ENCODE measurements at places on chromosomes 16 and 17.
A peak's percentile ranks its signal among the peaks of the same experiment; 100 is the strongest.

DNA sequence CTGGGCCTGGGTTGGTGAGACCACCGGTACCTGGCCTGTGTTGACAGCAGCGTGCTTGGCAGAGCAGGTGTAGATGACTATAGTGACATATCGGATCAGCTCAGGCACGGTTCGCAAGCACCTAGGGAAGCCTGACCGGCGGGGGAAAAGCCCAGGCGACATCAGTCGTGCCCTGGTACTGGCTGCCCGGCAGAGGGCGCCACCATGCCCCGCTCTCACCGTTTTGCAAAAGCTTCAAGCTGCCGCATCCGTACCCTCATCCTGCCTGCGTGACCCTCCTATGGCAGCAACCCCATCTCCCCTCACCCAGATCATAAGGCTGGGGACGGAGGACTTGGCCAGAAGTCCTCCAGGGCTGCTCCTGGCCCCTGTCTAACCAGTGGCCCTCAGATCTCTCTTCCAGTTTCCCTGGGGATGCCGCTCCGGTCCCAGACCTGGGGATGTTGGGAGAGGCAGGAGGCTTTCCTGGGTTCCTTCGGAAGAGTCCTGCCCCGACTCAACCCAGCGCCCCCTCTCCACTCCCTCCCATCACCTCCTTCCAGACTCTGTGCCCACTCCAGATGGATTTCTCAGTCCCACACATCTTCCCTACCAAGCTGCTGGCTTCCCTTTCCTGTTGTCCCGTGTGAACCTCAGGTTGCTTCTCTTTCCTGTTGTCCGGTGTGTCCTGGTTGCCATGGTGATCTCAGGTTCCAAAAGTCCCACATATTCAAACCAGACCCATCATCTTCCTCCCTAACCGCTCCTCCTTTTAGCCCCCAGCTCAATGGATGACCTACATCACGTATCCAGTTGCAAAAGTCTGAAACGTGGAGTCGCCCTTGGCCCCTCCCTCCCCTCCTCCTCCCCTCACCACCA, 13.7 kb downstream of the ALOX12B start:
- DNase-seq: peak; percentile 97

DNA sequence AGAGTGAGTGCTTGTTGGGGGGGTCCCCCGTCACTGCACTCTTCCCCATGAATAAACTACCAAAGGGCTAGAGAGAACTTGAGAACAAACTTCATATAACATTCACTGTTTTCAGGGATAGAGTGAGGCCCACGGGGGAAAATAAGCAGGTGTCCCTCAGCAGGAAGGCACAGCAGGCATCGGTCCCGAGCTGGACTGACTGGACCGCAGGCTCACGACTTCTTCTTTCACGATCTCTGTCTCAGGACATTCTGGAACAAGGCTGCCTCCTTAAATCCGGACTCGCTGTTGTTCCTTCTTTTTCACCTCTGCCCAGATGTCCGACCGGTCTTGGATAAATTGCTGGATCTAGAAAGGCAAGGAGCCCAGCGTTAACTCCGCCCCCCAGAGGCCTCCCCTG, 14.8 kb downstream of the CCDC42 start:
- DNase-seq: no peak

DNA sequence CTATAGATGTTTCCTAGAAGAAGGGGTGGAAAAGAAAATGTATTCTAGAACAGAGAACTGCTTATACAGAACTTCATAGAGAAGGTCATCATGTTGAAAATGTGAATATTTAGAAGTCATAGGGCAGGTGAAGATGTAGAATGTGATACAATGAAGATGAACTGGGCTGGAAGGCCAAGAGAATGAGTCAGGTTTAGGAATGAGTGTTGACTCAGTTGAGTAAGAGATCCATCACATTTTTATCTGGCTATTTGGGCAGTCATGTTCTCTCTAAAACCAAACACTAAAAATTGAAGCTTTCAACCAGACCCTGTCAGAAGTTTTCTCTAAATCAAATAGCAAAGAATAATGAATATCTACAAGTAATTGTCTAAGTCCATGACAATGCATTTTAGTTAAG, 660.5 kb downstream of the KCNJ2 start:
- DNase-seq: no peak

GRCh38 chr16:31365131-31365865, 10.3 kb downstream of the ITGAX start:
- no peak for DNase-seq

- peak; percentile 26 for DNase-seq
These were observed 121.0 kb downstream of the C16orf95 start for GRCh38 chr16:87196231-87196630.

- peak; percentile 13 for DNase-seq
These were observed 22.5 kb downstream of the FBXO31 start for GRCh38 chr16:87360862-87361610.

DNA sequence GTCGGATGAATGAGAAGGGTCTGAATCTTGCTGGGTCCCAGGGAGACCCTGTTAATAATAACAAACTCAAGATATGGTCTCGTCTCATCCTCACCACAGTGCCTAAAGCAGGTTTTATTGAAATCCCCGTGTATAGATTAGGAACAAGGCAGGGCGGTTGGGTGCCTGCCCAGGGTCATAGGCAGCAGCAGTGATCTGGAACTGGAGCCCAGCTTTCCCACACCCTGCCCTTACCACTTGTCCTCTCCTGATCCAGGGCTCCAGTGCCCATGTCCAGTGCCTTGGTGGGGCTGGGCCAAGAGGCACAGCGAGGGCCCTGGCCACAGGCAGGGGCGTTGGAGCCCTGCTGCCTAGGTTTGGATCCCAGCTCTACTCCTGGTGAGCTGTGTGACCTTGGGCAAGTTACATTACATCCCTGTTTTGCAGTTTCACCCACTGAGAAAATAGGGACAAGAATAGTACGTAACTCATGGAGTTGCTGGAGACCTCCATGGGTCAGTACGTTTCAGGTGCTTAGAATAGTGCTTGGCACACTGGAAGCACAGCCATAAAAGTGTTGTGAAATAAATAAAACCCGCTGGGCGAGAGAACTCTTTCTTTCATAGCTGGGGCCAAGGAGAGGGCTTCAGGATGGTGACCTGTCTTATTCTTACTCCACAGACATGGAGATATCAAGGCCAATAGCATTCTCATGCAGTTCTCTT, 13.9 kb downstream of the SOCS3 start:
- DNase-seq: peak; percentile 29

DNA sequence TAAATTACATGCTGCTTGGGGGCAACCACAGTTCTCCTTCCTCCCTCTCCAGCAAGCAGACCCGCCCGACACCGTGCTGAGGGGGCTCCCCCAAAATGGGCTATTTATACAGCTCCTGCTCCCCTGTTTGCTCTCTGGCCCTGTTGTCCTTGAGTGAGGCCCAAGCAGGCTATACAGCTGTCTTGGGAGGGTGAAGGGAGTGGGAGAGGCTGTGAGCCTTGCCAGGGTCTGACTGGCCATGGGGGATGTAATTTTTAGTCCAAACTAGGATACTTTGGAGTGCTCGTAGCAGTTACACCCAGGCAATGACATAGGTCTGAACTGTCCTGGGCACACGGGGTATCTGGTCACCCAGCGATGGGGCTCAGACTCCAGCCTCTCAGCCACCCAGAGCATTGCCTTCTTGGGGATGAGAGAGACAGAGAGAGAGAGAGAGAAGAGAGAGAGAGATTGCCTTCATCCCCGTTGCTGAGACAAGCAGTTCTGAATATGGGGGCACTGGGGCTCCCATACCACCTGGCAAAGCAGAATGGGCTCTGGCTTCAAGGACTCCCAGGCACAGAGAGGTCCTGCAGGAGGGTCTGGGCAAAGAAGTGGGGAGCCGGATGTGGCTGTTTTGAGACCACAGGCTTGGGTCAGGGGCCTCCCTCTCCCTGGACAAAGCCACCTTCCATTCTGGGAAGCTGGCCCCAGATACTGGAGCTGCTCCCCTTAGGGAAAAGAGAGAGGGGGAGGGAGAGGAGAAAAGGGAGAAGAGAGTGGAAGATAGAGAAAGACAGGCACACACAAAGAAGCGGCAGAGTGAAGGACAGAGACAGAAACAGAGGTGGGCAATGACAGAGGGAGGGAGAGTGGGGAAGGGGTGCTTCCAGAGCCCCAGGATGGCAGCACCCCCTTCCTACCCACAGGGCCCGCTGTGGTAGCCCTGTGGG, 10.7 kb upstream of the TMEM92 start:
- DNase-seq: peak; percentile 45

DNA sequence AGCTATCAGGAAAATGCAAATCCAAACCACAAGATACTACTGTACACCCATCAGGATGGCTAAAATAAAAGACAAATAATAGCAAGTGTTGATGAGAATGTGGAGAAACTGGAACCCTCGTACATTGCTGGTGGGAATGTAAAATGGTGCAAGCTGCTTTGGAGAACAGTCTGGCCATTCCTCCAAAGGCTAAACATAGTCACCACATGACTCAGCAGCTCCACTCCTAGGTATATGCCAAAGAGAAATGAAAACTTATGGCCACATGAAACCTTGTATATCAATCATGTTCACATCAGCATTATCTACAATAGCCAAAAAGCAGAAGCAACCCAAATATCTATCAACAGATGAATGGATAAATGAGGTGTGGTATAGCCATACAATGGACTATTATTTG, 28.5 kb downstream of the VAC14 start:
- no peak for DNase-seq

DNA sequence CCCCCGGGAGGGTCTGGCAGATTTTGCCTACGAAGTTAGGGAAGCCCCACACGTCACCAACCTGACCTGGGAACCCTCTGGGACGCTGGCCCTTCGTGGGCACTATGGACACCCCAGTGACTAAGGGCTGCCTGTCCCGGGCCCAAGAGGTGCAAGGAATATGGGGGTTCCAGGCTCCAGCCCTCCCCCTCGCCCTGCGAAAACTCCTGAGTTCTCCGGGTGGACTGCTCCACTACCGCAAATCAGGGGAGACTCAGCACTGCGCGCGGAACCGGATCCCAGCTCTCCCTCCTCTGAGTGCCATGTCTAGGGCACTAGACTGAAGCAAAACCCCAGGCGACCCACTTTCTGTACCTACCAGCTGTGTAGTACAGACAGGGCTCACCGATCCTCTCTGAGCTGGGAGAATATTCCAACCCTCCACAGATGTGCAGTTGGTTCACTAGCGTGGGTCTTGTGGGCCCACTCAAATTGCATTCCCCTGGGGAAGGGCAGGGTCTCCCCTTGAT, at the start of gene ARL5C:
ARL5C (minus strand) TSS at position 321 of the 509 bp plus-strand sequence. CDS start 401 bp downstream, outside the sequence.
- peak; percentile 37 for DNase-seq

All from osteoblast (primary cell).